ENCODE measurements at places on chromosomes 7 and 10.

DNA sequence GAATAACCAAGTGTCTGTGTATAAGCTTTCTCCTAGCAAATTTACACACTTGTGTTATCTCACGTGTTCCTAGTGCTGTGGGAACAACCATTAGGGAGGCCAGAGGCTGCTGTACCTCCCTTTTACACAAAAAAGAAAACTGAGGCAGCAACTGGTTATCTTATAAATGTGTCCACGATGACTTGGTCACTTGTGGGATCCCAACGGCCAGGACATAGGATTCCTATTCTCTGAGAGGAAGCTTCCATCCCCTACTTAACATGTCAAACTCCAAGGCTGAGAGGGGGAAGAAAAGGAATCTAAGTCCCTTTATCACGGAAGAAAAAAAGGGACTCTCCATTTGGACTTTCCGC lies 484 bp downstream of the ZNF438 start:
- DNase-seq = no peak

DNA sequence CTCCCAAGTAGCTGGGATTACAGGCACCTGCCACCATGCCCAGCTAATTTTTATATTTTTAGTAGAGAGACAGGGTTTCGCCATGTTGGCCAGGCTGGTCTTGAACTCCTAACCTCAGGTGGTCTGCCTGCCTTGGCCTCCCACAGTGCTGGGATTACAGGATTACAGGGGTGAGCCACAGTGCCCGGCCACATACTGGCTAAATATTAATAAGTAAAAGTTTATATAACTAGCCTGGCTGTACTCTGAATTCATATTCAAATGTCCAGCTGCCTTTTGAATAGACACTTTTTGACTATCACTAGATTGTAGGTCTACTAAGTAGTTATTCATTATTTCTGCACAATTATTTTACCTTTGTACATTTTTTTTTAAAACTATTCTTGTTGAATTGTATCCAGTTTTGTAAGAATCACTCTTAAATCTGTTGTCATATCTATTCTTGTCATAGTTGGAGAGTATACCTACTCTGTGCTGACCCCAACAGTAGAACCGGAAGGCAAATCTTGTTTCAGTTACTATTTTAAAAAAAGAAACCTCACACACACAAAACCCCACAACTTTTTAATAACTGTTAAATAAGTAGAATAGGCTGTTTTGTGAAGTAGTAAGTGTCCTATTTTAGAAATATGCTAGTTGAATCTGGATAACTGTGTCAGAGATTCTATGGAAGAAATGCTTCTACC lies 29.6 kb downstream of the MINPP1 start:
- no peak for DNase-seq

GRCh38 chr7:2018569-2019460 lies 213.9 kb downstream of the MAD1L1 start:
- no peak for DNase-seq

- no peak for DNase-seq
Observed at GRCh38 chr10:11560076-11560709, 51.3 kb downstream of the USP6NL start.

DNA sequence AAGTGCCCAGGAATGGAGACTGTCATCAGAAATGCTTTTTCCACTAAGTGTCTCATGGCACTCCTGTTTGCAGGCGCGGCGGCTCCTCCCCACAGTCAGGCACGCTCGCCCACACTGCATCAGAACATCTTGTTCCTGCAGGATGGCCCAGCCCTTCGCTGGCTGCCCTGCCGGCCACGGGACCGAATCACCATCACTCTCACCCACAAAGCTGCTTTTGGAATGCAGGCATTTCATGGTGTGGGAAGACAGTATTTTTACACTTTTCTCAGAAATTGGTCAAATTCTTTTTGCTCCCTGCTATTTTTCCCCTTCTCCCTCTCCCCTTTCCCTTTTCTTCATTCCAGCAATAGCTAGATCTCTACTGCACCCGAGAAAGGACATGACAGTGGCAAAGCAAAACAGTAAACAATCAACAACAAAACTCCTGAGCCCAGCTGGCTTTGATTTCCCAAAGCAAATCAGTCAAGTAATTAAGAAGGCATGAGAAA lies 176.1 kb upstream of the TNS3 start:
- DNase-seq = no peak

DNA sequence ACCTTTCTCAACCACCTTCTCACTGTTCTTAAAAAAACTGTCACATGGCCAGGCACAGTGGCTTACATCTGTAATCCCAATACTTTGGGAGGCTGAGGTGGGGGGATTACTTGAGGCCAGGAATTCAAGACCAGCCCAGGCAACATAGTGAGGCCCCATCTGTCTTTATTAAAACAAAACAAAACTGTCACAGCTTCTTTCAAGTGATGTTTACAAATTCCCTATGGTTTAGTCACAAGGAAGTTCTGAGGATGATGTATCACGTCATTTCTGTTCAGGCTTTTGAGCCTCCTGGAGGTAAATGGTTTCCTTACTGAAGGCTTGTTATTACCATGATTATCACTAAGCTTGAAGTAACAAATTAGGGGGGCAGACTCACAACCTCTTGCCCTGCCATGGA lies 186.2 kb downstream of the CFTR start:
- no peak for DNase-seq

- DNase-seq = no peak
Observed at GRCh38 chr10:89156161-89156835, 50.8 kb downstream of the CH25H start.

GRCh38 chr7:37342688-37343471 lies 105.8 kb downstream of the ELMO1 start:
- DNase-seq = peak; percentile 59

GRCh38 chr10:78419481-78420265 lies 386.0 kb downstream of the RPS24 start:
- DNase-seq = no peak

GRCh38 chr7:7203813-7204575 lies 21.6 kb downstream of the C1GALT1 start:
- no peak for DNase-seq

DNA sequence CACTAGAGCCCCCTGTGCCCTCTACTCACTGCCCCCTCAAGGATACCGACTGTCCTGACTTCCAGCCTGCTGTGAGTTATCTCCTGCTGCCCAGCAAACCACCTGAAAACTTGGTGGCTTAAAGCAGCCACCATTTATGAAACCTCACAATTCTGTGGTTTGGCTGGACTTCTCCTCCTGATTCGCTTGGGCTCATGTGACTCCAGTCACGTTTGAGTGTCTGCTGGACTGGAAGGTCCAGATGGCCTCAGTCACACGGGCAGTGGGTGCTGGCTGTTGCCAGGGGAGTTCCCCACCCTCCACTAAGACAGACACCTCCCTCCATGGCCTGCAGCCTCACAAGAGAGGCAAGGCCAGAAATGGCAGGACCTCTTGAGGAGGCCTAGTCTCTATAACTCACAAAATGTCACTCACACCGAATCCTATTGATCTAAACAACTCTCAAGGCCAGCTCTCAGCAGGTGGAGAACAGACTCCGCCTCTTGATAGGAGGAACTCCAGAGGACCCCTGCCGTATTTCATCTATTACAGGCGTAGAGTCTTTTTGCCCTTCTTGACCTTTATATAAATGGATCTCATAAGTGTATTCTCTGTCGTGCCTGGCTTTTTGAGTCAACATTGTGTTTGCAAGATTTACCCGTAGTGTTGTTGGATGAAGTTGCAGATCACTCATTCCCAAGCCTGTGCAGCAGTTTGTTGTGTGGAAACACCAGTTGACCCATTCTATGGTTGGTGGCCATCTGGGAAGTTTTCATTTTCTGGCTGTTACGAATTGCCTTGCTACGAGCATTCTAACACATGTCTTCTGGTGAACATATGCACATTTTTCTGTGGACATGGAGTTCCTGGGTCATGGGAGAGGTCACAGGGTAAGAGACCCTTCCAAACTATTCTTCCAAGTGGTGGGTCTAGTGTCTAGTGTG lies 48.3 kb downstream of the ZMIZ1 start:
- no peak for DNase-seq

- no peak for DNase-seq
Observed at GRCh38 chr7:2115760-2116447, 116.8 kb downstream of the MAD1L1 start.

DNA sequence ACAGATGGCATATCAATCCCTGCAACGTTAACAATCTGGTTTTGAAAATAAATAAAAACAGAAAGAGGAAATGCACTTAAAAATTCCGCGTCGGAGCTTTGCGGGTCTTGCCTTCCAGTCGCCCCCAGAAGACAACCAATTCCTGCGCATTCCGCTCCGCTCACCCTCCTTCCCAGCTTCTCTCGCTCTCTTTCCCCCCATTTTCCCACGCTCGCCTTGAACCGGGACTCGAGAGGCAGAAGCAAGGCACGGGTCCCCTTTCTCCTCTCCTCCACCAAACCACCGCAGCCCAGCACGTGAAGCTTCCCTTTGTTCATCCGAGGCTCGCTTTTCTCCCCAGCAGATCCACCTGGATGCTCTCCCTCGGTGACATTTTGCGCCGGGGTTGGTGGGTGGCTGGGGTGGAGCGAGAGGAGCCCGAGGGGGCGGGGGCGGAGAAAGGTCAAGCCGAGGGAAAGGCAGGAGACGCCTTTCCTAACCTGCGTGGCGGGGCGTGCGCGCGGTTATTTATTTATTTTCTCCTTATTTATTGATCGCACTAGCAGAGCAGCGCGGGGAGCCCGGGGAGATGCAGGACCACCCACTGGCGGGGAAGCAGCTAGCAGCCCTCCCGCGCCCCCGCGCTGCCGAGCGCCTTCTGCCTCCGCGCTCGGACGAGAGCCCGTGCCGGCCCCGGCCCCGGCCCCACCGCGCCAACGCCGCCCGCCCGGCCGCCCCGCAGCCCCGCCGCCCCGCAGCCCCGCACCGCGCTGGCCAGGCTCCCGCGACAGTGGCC lies at the start of gene KCND2:
KCND2 (plus strand) TSS at position 475 of the 775 bp plus-strand sequence.
- DNase-seq = no peak

- no peak for DNase-seq
Observed at GRCh38 chr7:50207251-50207564, 97.3 kb upstream of the IKZF1 start.

- DNase-seq = no peak
Observed at GRCh38 chr10:18829259-18829658, 170.0 kb downstream of the ARL5B start.
